GDM1 (cell line): ENCODE measurements at places on chromosomes 16 and 17.

DNA sequence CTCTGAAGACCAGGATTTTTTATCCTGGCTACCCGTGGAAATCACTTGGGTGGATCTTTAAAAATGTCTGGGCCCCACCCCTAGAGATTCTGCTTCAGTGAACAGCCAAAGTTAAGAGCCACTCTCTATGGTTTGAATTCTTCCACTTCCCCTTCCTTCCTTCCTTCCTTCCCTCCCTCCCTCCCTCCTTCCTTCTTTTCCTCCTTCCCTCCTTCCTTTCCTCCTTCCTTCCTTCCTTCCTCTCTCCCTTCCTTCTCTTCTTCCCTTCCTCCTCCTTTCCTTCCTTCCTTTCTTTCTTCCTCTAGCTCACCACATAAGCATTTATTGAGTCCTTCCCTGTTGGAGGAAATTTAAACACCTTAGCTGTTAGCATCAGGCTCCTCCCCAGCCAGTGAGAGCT, 203.6 kb downstream of the KATNIP start:
- no peak for DNase-seq

GRCh38 chr16:7363422-7364417, 31.1 kb downstream of the RBFOX1 start:
- no peak for DNase-seq

- DNase-seq = no peak
Measured at GRCh38 chr16:80610481-80611156, 69.8 kb downstream of the DYNLRB2 start.

DNA sequence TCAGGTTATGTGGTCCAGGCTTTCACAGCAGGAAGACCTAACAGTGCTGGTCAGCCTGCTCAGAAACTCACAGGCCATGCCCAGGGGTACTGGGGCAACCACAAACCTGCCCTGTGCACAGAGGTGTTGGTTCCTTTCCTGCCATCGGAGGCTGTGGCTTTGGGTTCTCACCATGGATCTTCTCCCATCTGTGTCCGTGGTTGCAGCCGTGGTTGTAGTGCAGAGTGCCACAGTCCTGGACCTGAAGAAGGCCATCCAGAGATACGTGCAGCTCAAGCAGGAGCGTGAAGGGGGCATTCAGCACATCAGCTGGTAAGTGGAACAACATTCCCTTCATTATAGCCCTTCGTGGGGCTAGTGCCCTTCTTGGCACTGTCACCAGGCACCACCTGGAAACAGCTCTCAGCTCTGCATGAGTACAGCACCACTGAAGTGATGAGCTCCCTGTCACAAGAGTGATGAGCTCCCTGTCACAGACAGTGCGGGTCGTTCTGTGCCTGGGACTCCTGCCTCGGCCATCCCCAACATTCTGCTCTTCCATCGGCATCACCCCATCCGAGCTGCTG, 2.0 kb downstream of the SNRNP25 start:
- no peak for DNase-seq

- no peak for DNase-seq
Measured at GRCh38 chr16:55367866-55368603, 44.0 kb downstream of the IRX6 start.

DNA sequence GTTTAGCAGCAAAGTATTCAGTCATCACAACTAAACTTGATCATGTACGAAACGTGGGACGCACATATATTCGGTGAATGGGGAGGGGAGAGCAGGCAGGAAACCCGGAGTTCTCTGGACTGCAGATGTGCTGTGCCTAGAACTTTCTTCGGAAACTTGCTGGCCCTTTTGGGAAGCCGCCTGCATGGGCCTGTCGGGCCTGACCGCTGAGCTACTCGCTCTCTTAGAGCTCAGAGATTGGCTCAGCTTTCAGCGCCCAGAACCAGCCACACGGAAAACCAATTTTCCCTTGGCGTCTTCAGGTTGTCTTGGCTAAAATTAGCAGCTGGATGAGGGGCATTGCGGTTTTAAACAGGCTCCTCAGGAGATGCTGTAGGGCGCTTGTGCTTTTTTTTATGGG, 38.1 kb downstream of the ZDHHC7 start:
- DNase-seq = no peak

DNA sequence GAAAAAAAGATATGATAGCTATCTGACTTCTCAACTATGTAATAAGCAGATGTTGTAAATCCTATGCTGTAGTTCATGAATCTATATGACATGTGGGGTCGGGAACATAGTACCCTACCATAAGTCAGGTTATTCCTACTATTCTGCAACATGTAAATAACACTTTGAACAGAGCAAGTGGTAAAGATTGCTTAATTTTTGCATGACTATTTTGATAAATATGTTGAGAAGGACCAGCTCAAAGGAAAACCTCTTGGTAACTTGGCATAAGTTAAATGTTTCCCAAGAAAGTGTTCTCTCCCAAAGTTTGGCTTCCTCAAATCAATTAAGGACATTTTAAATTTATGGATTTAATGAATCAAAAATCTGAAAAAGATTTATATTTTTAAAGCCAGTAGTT, 62.1 kb downstream of the ABHD15 start:
- DNase-seq = no peak

GRCh38 chr16:29674188-29674587, 4.8 kb upstream of the QPRT start:
- DNase-seq = no peak

GRCh38 chr17:70030371-70030770, 44.7 kb upstream of the KCNJ16 start:
- no peak for DNase-seq

DNA sequence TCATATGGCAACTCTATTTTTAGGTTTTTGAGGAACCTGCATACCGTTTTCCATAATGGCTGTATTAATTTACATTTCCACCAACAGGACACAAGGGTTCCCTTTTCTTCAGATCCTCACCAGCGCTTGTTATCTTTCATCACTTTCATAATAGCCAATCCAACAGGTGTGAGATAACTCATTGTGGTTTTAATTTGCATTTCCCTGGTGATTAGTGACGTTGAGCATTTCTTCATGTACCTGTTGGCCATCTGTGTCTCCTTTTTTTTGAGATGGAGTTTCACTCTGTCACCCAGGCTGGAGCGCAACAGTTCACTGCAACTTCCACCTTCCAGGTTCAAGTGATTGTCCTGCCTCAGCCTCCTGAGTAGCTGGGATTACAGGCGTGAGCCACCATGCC, 36.2 kb upstream of the ABCC3 start:
- DNase-seq = no peak

DNA sequence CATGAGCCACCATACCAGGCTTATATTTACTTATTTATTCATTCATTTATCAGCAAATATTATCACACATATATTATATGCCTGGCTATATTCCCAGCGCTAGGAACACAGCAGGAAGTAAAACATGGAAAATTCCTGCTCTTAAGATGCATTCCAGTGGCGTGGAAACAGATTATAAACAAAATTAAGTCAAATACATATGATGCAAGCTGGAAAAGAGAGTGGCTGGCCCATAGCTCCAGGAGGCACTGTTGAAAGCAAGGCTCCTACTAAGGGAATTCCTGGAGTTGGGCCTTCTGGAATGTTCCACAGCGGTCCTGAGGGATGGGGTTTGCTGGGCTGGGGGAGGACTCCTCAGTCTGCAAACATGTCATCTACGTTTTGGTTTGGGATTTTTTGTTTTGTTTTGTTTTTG, 18.4 kb downstream of the ADCY9 start:
- no peak for DNase-seq

GRCh38 chr17:19461116-19461515, 50.1 kb downstream of the RNF112 start:
- no peak for DNase-seq

DNA sequence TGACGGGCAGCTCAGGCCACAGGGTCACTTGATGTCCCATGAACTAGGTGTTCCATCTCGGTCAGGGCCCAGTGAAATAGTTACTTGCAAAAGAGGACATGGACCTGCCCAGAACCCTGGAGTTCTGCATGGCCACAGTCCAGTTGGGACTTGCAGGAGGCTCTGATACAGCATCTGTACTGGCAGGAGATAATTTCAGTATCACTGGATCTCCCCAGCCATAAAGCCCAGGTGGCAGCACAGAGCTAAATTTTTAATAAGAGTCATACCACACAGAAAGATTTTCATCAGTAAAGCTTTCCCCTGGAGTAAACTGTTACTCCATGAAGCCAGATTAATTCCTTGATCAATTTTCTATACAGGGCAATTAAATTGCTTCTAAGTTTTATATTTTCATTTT, 18.0 kb upstream of the SLC16A5 start:
- DNase-seq = no peak

DNA sequence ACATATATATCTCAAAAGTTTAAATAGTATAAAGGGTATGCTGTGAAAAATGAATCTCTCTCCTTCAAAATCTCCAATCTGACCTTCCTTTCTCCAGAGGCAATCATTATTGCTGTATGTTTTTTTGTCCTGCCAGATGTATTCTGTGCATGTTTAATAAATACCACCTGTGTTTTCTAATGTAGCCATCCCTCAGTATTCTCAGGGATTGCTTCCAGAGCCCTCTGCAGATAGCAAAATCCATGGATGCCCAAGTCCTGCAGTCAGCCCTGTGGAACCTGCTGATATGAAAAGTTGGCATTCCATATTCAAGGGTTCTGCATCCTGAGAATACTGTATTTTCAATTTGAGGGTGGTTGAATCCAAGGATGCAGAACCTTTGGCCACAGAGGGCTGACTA, 42.9 kb downstream of the BPTF start:
- DNase-seq = no peak
